Right renal pelvis (tissue), 4 donors: ENCODE measurements at places on chromosomes 5 and 9. TPM values are rescaled to one million over a fixed set of nuclear protein-coding genes. Genes with fewer than 3 reads are reported as not detected.

MTMR12 gene
- 36.6 TPM for polyA plus RNA-seq

FOXE1 gene
- 0.06 TPM for polyA plus RNA-seq

- DNase-seq, result peak; percentile 49
Measured at GRCh38 chr9:28073270-28073669, 500.0 kb upstream of the C9orf72 start.

DNA sequence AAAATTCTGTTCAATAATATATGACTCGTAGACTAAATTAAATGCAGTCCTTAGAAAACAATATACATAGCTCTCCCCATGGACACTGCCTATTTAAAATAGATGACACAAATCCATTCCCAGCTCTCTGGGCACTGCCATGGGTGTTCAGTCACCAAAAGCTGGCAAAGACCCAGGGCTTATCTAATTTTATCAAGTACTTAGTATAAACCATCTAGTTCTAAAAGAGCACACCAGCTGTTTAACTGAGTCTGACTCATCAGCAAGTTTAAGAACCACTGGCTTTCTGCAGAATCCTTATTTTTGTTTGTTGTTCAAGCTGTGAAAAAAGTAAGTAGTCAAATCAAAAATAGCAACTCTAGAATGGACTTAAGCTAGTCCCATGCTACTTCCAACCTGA, 107.6 kb downstream of the PLPP1 start:
- DNase-seq, result no peak

- DNase-seq, result no peak
Measured at GRCh38 chr9:99105152-99106043, 485 bp downstream of the TGFBR1 start.

LCN2 gene
- 0.56 TPM for polyA plus RNA-seq

IL7R gene
- polyA plus RNA-seq, result 0.96 TPM

GRCh38 chr9:128610897-128611296, 45.8 kb downstream of the DYNC2I2 start:
- no peak for DNase-seq

DNA sequence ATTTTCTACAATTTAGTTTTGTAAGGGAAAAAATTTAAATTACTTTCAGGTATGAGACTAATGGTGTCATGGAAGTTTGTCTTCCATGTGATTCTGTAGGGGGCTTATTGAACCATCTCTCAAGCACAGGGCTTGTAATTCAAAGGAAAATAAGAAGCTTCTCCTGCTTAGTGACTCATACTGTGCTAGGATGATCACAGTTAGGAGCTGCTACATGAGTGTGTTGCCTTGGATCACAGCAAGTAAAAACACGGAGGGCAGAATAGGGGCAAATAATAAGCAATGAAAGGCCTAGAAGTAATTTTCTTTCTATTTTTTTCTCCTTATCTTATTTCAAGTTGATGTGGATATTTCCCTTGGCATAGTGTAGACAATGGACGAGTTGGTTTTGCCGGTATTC, 28.9 kb downstream of the TMEM167A start:
- DNase-seq, result no peak

IFNA21 gene
- polyA plus RNA-seq, result not detected
